ENCODE measurements at places on chromosomes 6 and 20. TPM values are rescaled to one million over a fixed set of nuclear protein-coding genes. Genes with fewer than 3 reads are reported as not detected.

The RAET1L gene
- not detected for total RNA-seq

The CAP2 gene
- total RNA-seq: 39.9 TPM

The UBE2V1 gene
- total RNA-seq: 135 TPM

The OXT gene
- not detected for total RNA-seq

The CD83 gene
- total RNA-seq: 8.9 TPM

The TP53TG5 gene
- total RNA-seq: not detected

The LPA gene
- total RNA-seq: not detected

The SIRPD gene
- not detected for total RNA-seq

The TGM3 gene
- total RNA-seq: not detected

The FHL5 gene
- not detected for total RNA-seq

The LMBRD1 gene
- 25.2 TPM for total RNA-seq

The PNLDC1 gene
- total RNA-seq: not detected
